ENCODE measurements at places on chromosomes 13 and 19.

- DNase-seq = no peak
These were observed 6.8 kb upstream of the MBNL2 start for GRCh38 chr13:97215325-97215724.

GRCh38 chr19:2135474-2136402 is 15.6 kb downstream of the AP3D1 start:
- DNase-seq = no peak

- DNase-seq = peak; percentile 64
These were observed 22.8 kb upstream of the ZBTB7A start for GRCh38 chr19:4089400-4089908.

GRCh38 chr19:3670796-3671679 is 29.2 kb downstream of the PIP5K1C start:
- DNase-seq = peak; percentile 49

DNA sequence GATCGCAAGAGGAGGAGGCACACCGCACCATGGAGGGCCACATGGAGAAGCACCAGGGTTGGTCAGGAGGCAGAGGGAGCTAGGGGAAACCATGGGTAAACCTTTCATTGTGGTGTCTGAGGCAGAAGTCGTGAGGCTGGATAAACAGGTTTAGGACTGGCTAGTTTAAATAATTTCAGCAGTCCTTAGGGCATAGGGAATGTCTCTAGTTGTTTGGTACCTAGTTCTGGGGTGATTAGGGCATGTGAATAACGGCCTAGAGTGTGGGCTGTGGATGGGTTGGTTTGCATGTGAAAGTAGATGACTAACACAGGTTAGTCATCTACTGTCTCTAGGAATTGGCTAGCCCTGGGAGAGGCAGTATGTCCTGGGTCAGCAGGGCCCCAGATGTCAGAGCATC is 102.3 kb downstream of the STOML3 start:
- no peak for DNase-seq
